ENCODE measurements at places on chromosomes 12 and 14.

GRCh38 chr14:86257973-86258372 lies 728.0 kb downstream of the FLRT2 start:
- no peak for DNase-seq

GRCh38 chr12:40336573-40337199 lies 111.9 kb downstream of the LRRK2 start:
- peak; percentile 12 for DNase-seq

GRCh38 chr14:65225299-65226159 lies 123.2 kb upstream of the MAX start:
- no peak for DNase-seq

GRCh38 chr14:99604766-99605298 lies 825 bp upstream of the CCDC85C start:
- DNase-seq = peak; percentile 42

All from NCI-H1105 (cell line).